HEK293T (cell line): ENCODE measurements at places on chromosomes 7 and 10.

DNA sequence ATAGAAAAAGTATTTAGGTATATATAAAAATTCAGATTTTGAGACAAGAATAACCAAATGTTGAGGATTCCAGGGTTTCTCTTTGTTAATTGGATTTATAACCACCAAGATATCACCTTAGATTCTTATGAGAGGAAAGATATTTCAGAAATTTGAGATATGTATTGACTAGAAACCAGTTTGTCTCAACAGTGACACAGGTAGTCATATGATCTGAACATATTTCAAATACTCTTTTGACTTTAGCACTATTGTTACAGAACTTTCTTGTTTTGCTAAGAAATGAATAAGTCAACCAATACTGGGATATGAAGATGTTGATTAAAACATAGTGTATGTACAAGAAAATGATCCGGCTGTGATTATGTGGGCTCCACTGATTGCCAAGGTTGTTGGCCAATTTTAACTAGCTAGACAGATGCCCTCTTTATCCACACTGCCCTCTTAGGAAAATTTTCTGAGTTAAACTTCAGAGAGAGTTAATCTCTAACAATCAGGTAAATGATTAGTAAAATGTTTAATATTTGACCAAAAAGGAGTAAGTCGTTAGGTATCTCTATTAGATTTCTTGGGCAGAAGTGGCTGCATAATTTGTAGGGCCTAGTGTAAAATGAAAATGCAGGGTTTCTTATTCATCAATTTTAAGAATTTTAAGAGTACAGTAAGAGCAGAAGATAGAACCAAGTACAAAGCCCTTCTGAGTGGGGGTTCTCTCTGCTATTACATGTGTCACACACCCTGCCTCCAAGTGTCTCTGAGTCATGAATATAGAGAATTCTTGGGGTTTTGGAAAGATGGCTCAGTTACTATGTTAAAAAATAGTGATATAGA lies 376.0 kb downstream of the TFEC start:
- DNase-seq: no peak

DNA sequence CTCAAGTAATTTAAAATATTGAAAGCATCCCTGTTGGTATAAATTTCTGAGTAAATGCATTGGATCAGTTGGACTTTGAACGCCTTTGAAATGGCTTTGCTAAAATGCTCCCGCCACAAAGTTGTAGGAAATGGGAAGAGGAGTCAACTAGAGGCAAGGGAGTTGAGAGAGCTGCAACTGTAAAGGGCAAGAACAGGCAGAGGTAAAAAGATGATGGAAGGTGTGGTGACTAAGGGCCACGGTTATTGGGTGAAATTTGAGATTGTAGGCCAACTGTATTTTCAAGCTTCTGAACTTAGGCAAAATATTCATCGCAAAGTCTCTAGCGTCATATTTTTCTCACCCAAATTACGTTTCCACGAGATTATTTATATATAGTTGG lies 595 bp upstream of the SUMF2 start:
- no peak for DNase-seq

DNA sequence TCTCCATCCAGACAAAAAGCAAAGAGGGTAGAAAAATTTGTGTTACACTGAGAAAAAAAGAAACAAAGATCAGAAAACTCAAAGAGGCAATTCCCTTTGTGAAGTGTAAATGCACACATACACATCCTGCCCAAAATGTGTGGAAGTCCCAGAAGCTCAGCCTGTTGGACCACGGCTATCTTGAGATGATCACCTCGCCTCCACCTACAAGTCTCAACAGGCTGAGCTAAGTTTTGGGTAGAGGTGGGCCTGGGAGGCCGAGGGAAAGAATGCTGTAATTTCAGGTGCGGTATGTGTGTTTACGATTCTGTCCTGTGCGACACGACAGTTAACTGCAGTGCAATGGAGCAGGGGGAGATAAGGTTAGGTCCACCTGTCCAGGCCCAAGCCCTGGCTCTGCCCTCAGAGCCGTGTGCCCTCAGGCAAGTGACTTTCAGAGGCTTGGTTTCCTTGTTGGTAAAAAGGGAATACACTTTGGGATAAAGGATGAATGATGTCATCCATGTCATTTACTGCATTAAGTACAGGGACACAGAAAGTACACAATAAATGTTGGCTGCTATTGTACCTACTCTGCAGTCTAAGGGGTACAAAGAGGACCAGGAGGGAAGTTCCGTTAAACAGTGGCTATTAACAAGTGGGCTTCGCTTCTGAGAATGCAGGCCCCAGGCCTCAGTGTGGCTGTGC lies 67.3 kb downstream of the AFAP1L2 start:
- no peak for DNase-seq

DNA sequence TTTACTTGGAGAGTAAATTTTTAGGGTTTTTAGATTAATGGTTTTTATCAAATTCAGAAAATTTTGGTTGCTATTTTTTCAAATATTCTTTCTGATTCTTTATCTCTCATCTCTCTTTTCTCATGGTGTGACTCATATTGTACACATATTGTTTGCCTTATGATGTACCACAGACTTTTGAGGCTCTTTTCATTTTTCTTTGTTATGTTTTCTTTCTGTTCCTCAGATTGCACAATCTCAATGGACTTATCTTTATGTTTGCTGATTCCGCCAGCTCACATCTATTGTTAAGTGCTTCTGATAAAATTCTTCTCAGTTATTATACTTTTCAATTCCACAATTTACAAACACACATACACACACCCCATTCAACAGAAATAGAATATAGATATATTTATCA lies 168.2 kb upstream of the IGFBP3 start:
- no peak for DNase-seq

- no peak for DNase-seq
These were observed 51.8 kb downstream of the VWDE start for GRCh38 chr7:12351843-12352242.

DNA sequence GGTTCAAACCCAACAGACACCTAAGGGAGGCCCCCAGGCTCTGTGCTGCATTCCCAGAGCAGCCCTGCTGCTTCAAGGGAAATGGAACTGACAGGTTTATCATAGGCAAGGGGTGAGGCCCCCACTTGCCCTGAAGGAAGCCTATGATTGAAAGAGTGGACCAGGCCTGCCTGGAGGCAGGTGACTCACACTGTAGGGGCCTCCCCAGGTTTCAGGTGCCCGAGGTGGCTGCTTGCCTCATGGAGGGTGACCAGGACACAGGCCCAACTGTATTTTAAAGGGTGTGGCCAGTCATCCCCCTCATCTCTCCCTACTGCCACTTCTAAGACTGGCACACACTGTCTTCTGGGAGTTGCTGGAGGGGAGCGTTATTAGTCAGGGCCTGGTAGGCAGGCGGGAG lies 85.4 kb downstream of the ATXN7L1 start:
- DNase-seq: no peak

DNA sequence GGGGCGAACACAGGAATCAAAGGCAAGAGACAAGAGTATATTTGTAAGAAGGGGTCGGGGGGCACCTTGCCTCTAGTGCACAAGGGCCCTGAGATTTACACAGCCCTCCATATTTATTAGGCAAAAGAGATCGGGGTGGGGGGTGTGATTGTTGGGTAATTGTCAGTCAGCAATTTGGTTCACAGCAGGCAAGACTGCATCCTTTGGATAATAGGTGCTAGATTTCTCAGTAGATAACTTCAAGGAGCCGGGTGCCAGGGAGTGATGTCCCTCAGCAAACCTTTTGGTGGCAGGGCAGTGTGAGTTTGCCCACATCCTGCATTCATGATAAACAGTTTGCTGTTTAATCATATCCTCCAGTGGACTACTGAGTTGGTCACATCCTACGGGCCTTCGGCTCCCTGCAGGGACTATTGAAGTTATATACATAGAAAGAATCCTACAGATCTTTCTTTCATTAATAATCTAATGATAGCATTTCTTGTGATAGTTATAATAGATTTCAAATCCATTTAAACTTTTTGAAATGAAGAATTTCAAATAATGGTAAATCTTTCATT lies 178.5 kb downstream of the GNAI1 start:
- no peak for DNase-seq

DNA sequence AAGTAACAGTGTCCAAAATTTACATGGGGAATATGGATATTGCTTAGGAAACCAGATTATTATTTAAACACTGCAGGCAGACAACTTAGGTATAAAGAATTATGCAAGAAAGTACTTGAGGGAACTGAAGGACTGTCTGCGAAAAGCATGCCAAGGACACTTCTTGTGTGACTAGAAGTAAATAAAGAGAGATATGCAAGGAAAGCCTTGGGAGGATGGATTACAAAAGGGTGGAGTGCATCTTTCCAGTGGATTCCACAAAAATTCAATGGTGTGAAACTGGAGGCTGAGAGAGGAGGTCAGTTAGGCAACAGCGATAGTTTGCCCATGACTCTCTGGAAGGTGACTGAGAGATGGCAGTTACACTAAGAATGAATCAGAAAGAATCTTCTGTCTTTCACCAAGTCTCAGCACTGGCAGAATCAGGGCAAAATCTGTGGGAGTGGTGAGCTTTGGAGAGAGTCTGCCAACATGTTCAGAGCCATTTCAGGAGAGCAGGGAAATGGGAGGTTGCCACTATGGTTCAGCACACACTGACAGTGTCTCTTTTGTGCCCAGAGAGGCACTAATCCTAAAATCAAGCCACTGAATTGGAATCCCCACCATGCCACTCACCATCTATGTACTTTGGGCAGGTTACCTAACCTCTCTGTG lies 331.6 kb downstream of the BMPER start:
- no peak for DNase-seq

- peak; percentile 15 for DNase-seq
These were observed 81.9 kb upstream of the PRKG1 start for GRCh38 chr10:50992356-50992901.

GRCh38 chr7:151727579-151728285 lies 149.2 kb downstream of the PRKAG2 start:
- DNase-seq: peak; percentile 44
